HFFc6 (cell line): ENCODE measurements at places on chromosomes 3 and 15. TPM values are rescaled to one million over a fixed set of nuclear protein-coding genes. Genes with fewer than 3 reads are reported as not detected.
A peak's percentile ranks its signal among the peaks of the same experiment; 100 is the strongest.

DNA sequence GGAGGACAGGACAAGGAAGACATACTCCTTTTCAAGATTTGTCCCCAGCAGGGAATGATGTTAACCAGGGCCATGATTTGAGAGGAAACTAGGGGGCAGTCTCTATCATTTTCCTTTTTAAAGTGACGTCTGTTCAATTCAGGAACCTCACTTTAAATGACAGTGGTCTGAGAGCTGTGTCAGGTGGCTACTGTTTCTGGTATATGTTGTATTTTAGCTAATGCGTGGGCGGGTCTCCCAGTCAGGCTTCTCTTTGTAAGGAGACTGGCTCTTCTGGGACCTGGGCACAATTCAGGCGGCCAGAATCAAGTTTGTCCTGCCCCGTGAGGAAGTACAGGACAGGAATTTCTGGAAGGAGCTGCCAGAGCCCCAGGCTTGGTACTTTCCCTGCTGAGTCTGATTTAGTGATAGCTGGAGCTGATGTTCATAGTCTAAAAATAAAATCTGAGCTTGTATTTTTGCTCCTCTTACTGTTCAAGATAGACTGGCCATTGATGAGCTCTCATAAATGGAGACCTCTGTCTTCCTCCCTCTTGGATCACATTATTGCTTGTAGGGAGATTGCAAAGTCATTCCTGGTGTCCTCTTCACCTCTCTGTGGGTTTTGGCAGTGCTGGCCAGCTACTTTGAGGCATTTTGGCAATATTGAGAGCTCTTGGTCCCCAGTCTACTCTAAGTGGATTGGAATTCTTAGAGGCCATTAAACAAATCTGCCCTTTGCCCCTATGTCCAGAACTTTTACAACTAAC is 25.6 kb downstream of the SQOR start:
- peak; percentile 31 for DNase-seq

GRCh38 chr3:152350139-152350538 is 81.4 kb downstream of the MBNL1 start:
- no peak for DNase-seq

Gene WNT5A
- total RNA-seq = 240 to 345 TPM (median 288 TPM) in 3 replicates

Gene SLC22A13
- 0.20 and 0.39 TPM in 2 replicates for total RNA-seq

GRCh38 chr15:25056484-25057425 is 102.0 kb downstream of the SNRPN start:
- no peak for DNase-seq

GRCh38 chr3:12907729-12908128 is 66.4 kb upstream of the RPL32 start:
- no peak for DNase-seq

DNA sequence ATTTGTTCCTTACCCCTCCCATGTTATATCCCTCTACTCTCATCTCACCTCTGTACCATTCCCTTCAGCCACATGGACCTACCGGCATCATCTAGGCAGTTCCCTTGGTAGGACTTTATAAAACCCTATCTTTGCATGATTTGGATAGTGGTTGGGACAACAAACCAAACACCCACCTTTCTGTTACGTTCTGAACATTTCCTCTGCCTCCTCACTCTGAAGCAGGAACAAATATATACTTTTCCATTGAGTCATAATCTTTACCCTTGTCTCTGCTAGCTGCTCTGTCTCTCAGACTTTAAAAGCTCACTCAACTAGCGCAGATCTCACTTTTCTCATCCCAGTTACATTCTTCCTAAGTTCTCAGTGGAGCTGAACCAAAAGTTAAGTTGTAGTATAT is 17.8 kb downstream of the UBXN7 start:
- DNase-seq = no peak
